ENCODE measurements at places on chromosomes 7 and 10. TPM values are rescaled to one million over a fixed set of nuclear protein-coding genes. Genes with fewer than 3 reads are reported as not detected.
A peak's percentile ranks its signal among the peaks of the same experiment; 100 is the strongest.

The MRC1 gene
- 73.4 TPM for total RNA-seq

The VPS41 gene
- 53.9 TPM for total RNA-seq

The CPA2 gene
- not detected for total RNA-seq

The AP5Z1 gene
- total RNA-seq, result 29.5 TPM

The NKX6-2 gene
- total RNA-seq, result not detected

The GTPBP4 gene
- total RNA-seq, result 16.1 TPM

The KLF6 gene
- total RNA-seq, result 50.4 TPM

The TPK1 gene
- 7.3 TPM for total RNA-seq

The UCN3 gene
- total RNA-seq, result not detected

The ATRNL1 gene
- 4.0 TPM for total RNA-seq

The TMEM178B gene
- 49.9 TPM for total RNA-seq

The ZPBP gene
- 0.89 TPM for total RNA-seq

The UNC5B gene
- 3.9 TPM for total RNA-seq

The KCNH2 gene
- 0.33 TPM for total RNA-seq

The GPNMB gene
- 31.4 TPM for total RNA-seq

The SMIM30 gene
- 76.0 TPM for total RNA-seq

GRCh38 chr7:139246905-139247304 is 15.9 kb downstream of the UBN2 start:
- no peaks in the 10 kb centered on the region for H3K4me1 ChIP-seq
- peaks cover 6% of the 10 kb centered on the region for H3K36me3 ChIP-seq
- no peak overlapping the region for H3K27ac ChIP-seq
- H3K27me3 ChIP-seq, result no peaks in the 10 kb centered on the region

DNA sequence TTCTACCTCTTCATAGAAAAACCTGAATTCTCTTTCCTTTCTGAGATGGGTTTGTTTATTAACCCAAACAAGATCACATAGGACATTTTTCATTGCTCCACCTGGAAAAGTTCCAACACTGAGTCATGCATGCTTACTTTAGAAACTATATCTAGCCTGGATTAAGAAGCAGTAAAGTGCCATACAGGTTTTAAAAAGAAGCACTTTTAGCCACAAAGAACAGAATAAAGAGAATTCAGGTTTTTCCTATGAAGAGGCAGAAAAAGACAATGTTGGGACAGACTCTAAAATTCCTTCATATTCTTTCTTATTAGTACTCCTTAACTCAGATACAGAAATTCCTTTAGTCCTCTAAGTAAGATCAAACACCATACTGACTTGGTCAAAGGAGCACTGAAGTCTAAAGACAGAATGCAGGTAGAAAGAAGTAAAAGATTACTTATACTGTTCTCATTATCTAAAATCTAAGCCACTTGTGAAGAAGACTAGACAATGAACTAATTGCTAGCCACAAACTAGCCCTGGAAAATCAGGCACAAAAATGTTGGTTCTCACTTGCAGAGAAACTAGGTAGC is 241.3 kb downstream of the ANK3 start:
- H3K27me3 ChIP-seq, result no peaks in the 10 kb centered on the region
- peak; percentile 15 for DNase-seq
- H3K36me3 ChIP-seq, result no peaks in the 10 kb centered on the region
- no peak overlapping the region for H3K4me3 ChIP-seq
- H3K27ac ChIP-seq, result peak overlapping the region; percentile 43

- no peaks in the 10 kb centered on the region for H3K4me1 ChIP-seq
- H3K36me3 ChIP-seq, result no peaks in the 10 kb centered on the region
- H3K27ac ChIP-seq, result no peak overlapping the region
- DNase-seq, result no peak
These were observed 28.3 kb upstream of the PIP4K2A start for GRCh38 chr10:22742678-22743077.

- H3K27ac ChIP-seq, result no peak overlapping the region
- H3K27me3 ChIP-seq, result no peaks in the 10 kb centered on the region
These were observed 51.7 kb upstream of the NANOS1 start for GRCh38 chr10:118977835-118978234.

- H3K4me3 ChIP-seq, result no peak overlapping the region
- H3K27ac ChIP-seq, result no peak overlapping the region
- H3K4me1 ChIP-seq, result no peaks in the 10 kb centered on the region
These were observed 141.9 kb downstream of the GRM3 start for GRCh38 chr7:86785641-86786040.

GRCh38 chr10:108850138-108850854 is 1073.0 kb downstream of the XPNPEP1 start:
- no peak for DNase-seq
- H3K4me3 ChIP-seq, result no peak overlapping the region
- H3K27ac ChIP-seq, result no peak overlapping the region
- H3K27me3 ChIP-seq, result no peaks in the 10 kb centered on the region
- no peaks in the 10 kb centered on the region for H3K36me3 ChIP-seq

- H3K27me3 ChIP-seq, result no peaks in the 10 kb centered on the region
- peak; percentile 65 for DNase-seq
- no peak overlapping the region for H3K4me3 ChIP-seq
- peaks cover 15% of the 10 kb centered on the region for H3K4me1 ChIP-seq
These were observed 208.4 kb downstream of the DIP2C start for GRCh38 chr10:480928-481552.

GRCh38 chr7:46713868-46714596 is 793.0 kb upstream of the IGFBP3 start:
- H3K27ac ChIP-seq, result no peak overlapping the region
- no peaks in the 10 kb centered on the region for H3K4me1 ChIP-seq
- H3K4me3 ChIP-seq, result no peak overlapping the region
- DNase-seq, result peak; percentile 4

DNA sequence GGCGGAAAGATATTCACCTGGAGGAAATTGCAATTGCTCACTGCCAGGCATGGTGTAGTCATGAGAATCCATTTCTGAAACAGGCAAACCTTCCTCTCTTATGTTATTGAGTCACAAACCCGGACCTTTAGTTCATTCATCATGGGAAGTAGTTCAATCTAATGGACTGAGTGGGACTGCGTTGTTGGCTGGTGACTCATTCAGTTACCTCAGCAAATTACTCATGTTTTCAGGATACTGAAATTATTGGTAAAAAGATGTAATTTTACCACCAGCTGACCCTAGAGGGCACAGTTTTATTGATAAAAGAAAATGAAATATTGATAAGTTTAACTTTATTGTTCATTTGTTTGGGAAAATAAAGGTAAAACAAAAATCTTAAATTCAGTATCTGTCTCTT is 1194.4 kb upstream of the SORCS1 start:
- H3K36me3 ChIP-seq, result no peaks in the 10 kb centered on the region
- no peaks in the 10 kb centered on the region for H3K4me1 ChIP-seq
- DNase-seq, result no peak

- no peak overlapping the region for H3K4me3 ChIP-seq
- no peak overlapping the region for H3K27ac ChIP-seq
- peaks cover 13% of the 10 kb centered on the region for H3K4me1 ChIP-seq
- H3K27me3 ChIP-seq, result no peaks in the 10 kb centered on the region
- no peak for DNase-seq
These were observed 155.5 kb upstream of the IGFBP3 start for GRCh38 chr7:46076527-46076926.

DNA sequence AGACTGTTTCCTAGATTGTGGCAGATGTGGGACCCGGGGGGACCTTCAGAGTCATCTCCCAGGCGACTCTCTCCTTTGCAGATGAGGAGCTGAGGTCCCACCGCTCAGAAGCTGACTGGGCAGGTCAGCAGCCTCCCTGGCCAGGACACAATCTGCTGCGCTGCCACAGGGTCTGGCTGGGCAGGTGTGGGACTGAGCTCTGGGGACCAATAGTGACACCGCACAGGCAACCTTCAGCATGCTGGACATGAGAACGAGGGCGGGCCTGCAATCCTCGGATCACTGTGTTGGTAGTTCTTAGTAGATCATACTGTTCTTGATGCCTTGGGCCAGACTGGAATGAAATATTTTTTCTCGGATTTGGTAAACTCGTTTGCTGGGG is 20.5 kb upstream of the CRYGN start:
- peak overlapping the region; percentile 54 for H3K27ac ChIP-seq
- no peak for DNase-seq
- H3K36me3 ChIP-seq, result peaks cover 4% of the 10 kb centered on the region
- peaks cover 15% of the 10 kb centered on the region for H3K4me1 ChIP-seq
- no peaks in the 10 kb centered on the region for H3K27me3 ChIP-seq

DNA sequence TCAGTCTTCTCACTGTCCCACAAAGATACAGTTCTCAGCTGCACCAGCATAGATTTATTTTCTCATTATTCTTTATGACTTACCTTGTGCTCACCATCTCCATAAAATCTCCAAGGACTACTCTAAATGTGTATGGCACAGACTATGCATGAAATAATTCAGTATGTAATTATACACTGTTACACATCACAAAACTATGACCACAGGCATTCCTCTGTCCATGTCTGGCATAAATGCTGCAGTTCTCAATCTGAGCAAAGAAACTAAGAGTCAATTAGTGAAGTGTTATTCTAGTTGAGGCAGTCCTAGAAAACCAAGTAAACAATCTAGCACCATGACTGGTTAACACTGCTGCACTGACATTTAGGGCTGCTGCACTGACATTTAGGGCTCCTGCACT is 2.7 kb downstream of the CYCS start:
- H3K4me3 ChIP-seq, result no peak overlapping the region
- H3K4me1 ChIP-seq, result peaks cover 4% of the 10 kb centered on the region
- no peak for DNase-seq

GRCh38 chr10:77479586-77479985 is 158.0 kb downstream of the KCNMA1 start:
- H3K4me3 ChIP-seq, result no peak overlapping the region
- H3K27ac ChIP-seq, result no peak overlapping the region
- no peaks in the 10 kb centered on the region for H3K4me1 ChIP-seq
- H3K27me3 ChIP-seq, result no peaks in the 10 kb centered on the region
- no peak for DNase-seq
- H3K36me3 ChIP-seq, result no peaks in the 10 kb centered on the region

- no peak overlapping the region for H3K27ac ChIP-seq
- peaks cover 71% of the 10 kb centered on the region for H3K27me3 ChIP-seq
- H3K4me1 ChIP-seq, result peaks cover 6% of the 10 kb centered on the region
- H3K4me3 ChIP-seq, result no peak overlapping the region
These were observed 872 bp upstream of the HMX2 start for GRCh38 chr10:123146894-123147634.

DNA sequence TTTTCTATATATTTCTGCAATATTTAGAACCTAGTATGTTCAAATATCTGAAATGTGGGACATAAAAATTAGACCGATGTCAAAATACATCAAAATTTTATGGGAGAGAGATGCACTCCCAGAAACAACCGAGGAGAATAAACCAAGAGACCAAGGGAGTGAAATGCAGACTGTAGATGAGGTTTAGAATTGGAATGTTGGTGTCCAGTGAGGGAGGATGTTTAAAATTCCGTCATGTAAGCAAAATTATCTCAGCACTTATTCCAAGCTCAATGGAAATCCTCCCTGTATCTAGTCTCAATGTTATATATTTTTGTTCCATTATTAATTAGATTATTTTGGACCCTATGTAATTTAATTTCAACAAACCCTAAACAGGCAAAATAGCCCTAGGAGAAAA is 61.9 kb upstream of the MAGI2 start:
- no peaks in the 10 kb centered on the region for H3K36me3 ChIP-seq
- H3K4me3 ChIP-seq, result no peak overlapping the region
- H3K27me3 ChIP-seq, result no peaks in the 10 kb centered on the region
- no peak overlapping the region for H3K27ac ChIP-seq
- DNase-seq, result no peak
- H3K4me1 ChIP-seq, result no peaks in the 10 kb centered on the region

GRCh38 chr10:1251769-1252168 is 195.6 kb downstream of the WDR37 start:
- no peak overlapping the region for H3K27ac ChIP-seq
- no peak overlapping the region for H3K4me3 ChIP-seq
- no peaks in the 10 kb centered on the region for H3K4me1 ChIP-seq
- H3K36me3 ChIP-seq, result no peaks in the 10 kb centered on the region
- no peak for DNase-seq

- H3K27ac ChIP-seq, result no peak overlapping the region
- H3K36me3 ChIP-seq, result no peaks in the 10 kb centered on the region
- no peaks in the 10 kb centered on the region for H3K4me1 ChIP-seq
- no peak for DNase-seq
- no peaks in the 10 kb centered on the region for H3K27me3 ChIP-seq
These were observed 543.3 kb downstream of the CALN1 start for GRCh38 chr7:71868797-71869196.

DNA sequence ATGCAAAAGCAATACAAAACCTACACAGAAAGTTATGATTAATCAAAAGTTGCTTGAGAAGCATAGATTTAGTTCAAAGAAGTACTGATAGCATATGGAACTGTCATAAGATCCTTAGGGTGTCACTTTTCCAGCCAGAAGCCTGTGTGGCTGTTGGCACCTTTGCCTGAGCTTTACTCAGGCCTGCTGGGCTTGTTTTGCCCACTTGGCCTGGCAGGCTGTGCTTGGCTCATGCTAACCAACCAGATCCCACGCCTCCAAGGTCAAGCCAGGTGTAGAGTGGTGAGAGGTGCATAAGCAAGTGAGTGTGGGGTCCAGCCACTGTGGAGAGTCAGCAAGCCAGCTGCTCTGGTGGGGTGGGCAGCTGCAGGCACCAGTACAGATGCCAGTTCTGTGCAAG is 12.0 kb upstream of the LIPA start:
- no peak overlapping the region for H3K4me3 ChIP-seq
- no peak for DNase-seq
- H3K36me3 ChIP-seq, result no peaks in the 10 kb centered on the region
- no peak overlapping the region for H3K27ac ChIP-seq
- peaks cover 5% of the 10 kb centered on the region for H3K4me1 ChIP-seq
- H3K27me3 ChIP-seq, result no peaks in the 10 kb centered on the region

DNA sequence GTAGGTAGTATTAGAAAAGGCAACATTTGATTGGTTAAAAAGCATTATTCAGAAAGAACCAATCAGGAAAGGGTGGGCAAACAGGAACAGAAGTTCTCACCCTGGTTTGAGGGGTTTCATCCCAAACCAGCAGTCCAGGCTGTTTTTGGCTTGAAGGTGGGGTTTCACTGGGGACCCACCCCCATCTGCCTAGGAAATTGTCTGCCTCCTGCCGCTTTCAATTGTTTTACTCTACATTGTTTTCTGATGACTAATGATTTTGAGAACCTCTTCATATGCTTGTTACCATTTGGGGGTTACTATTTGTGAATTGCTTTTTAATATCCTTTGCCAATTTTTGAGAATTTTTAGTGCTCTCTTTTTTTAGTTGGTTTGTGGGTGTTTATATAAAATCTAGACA is 3.3 kb upstream of the PCBD1 start:
- H3K36me3 ChIP-seq, result no peaks in the 10 kb centered on the region
- no peak for DNase-seq
- no peaks in the 10 kb centered on the region for H3K27me3 ChIP-seq
- peaks cover 14% of the 10 kb centered on the region for H3K4me1 ChIP-seq
- H3K27ac ChIP-seq, result no peak overlapping the region

GRCh38 chr10:23448802-23449570 is 10.1 kb downstream of the OTUD1 start:
- no peaks in the 10 kb centered on the region for H3K36me3 ChIP-seq
- no peaks in the 10 kb centered on the region for H3K27me3 ChIP-seq
- H3K27ac ChIP-seq, result no peak overlapping the region
- DNase-seq, result no peak
- H3K4me3 ChIP-seq, result no peak overlapping the region
